ENCODE measurements at places on chromosomes 5 and 9.

DNA sequence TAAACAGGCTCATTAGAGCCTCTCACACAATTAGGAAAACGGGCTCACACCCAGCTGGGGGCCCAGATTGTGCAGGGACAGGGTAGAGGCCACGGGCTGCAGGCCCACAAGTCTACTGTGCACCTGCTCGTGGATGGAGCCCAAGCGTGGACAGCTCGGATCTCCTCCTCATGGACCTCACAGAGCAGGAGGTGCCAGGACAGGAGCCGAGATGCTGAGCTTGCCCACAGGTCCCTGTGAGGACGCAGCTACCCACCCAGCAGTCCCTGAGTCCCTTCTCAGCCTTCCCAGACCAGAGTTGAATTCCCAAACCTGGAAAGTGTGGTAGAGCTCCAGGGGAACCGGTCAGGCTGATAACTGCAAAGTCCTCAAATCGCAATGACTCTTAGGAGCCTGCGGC lies 70.6 kb upstream of the OLFM1 start:
- no peak for DNase-seq

DNA sequence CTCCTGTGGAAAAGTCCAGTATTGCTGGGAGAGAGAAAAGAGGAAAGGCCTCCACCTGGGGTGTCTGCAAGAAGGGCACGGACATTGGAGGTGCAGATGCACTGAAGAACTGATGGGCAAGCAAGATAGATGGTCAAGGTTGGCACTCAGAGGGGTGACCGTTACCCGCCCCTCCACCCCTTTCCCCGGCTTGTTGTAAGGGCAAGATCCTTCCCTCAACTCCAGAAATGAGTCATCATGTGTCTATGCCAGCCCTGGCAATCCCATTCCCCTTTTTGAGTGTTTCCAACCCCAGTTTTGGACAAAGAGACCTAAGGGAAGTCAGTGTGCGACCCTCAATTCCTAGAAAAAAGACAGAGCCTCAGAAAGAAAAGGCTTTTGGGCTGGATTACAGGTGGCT lies 34.9 kb upstream of the ATP6V1G1 start:
- DNase-seq, result no peak

DNA sequence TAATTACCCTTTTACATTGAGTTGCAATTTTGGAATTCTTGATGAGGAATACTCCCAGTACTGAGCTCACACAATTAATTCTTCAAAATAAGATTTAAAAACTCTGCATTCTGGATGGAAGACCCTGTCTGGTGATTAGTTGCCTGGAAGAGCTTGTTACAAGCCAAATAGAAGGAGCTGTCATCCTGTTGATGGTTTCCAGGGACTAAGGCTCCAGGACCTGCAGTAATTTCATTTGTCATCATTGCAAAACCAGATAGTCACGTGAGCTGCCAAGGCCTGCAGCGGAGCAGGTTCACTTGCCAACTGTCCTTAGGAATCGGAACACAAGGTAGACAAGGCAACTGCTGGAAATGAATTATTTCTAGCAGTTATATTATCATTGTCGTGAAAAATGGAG lies 597.7 kb downstream of the CCDC171 start:
- DNase-seq, result no peak

- DNase-seq, result no peak
Measured at GRCh38 chr9:129822898-129823541, 916 bp downstream of the TOR1A start.

DNA sequence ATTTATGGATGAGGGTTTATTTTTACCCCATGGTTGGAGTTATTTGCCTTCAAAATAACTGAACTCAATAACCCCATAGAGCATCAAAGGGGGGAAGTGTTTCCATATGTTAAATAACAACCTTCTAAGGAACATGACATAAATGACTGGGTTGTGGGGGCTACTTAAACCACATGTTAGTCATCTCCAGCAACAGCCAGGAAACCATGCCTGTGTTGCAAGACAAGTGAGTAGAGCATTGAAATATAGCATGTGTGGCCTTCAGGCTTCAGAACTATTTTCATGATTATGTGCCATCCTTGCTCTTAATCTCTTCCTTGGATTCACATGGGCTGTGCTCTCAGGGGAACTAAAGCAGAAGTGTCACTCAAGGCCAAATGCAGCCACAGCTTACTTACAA lies 431.2 kb downstream of the AGTPBP1 start:
- DNase-seq, result no peak

DNA sequence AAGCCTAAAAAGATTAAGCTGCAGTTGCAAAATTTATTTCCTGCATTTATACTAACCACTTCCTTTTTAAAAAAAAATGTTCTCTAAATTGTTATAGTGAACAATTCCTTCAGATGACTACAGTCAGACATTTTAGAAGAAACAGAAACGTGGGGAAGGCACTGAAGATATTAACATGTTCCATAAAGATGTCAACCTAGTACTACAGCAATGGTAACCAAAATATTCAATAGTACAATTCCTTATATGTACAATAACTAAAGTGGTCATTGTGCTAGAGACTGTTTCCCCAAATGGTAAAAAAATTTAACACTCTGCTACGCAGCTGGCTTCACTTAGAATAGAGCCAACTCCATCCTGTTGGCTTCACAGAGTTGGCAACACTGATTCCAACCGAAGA lies 97.7 kb downstream of the FNBP1 start:
- no peak for DNase-seq

GRCh38 chr5:71905834-71906711 lies 187.0 kb downstream of the CARTPT start:
- no peak for DNase-seq

GRCh38 chr5:146066968-146067367 lies 38.4 kb downstream of the PLAC8L1 start:
- no peak for DNase-seq

- no peak for DNase-seq
Measured at GRCh38 chr5:151345808-151346478, 1.4 kb downstream of the SLC36A2 start.

DNA sequence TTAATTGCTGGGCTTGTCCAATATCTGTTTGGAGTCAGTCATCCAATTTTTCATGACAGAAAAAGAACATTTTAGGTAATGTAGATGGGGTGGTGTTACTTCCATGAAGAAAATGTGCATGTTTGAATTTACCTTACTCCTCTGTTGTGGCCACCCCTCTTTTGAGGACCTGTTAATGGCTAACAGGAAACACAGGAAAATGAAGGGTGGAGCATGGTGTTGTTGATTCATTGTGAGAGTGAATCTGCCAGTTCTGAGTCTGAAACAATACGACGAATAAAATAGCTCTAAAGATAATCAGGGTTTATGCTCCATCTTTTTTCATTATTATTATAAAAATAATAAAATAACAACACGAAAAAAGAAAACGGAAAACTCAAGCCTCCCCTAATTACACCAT lies 335.3 kb downstream of the KDM4C start:
- no peak for DNase-seq

DNA sequence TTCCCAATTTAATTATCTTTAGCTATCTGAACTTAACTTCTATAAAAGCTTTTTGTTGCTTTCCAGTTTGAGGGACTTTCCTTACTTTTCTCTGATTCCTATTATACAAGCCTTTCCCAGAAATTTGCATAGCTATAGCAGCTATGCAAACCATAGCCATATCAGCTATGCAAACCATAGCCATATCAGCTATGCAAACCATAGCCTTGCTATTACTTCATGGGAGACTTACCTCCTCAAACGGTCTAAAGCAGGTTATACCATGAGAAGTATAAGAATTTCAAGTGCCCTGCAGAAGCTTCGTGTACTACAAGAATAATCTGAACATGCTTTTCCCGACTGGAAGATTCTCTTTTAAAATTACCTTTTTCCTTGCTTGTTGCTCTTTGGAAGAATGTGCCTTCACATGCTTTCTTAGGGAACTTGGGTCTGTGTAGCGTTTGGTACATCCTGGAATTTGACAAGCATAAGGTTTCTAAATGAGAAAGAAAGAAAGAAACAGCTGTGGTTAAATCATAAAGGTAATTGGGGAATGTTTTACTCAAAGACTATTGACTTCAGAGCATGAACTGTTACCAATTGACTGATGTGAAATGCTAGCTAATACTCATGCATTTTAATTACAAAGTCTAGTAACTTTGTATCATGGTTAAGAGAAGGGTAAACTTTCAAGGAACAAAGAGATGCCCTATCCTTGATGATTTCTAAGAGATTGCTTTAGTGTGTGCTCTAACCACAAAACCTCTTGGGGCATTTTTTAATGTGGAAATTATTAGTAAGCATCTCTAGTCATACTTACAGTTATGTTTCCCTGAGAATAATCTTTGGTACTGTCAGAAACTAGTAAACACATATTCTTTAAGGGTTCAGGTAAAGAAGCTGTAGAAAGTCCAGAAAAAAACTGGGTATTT lies 367.6 kb downstream of the GLIS3 start:
- DNase-seq, result no peak

DNA sequence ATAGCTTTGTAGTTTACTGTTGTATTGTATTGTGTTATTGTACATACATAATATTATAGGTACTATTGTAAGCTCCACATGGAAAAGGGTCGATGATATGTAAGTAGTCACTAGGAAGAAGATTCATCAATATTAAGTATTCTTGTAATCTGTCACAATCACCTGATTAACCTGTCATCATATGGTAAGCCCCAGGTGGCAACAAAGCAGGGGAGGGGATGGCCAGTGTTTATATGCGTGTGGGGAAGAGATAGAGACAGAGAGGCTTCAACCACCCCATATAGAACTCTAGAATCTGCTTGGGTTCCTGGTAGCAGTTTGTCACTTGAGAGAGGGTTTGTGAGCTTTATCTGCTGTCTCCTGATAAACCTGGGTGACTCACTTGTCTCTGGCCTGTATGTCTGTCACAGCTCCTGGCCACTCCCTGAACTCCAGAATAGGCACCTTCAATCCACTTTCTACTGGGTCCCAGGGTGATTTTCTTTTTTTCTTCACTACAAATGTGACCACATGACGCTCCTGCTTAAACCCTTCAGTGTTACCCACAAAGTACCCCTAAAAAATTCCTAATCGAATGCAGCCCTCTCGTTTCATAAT lies 48.9 kb upstream of the CPEB4 start:
- no peak for DNase-seq

GRCh38 chr5:133995341-133995740 lies 9.4 kb downstream of the VDAC1 start:
- DNase-seq, result no peak

- DNase-seq, result no peak
Measured at GRCh38 chr9:37859043-37859442, 44.9 kb downstream of the SLC25A51 start.

DNA sequence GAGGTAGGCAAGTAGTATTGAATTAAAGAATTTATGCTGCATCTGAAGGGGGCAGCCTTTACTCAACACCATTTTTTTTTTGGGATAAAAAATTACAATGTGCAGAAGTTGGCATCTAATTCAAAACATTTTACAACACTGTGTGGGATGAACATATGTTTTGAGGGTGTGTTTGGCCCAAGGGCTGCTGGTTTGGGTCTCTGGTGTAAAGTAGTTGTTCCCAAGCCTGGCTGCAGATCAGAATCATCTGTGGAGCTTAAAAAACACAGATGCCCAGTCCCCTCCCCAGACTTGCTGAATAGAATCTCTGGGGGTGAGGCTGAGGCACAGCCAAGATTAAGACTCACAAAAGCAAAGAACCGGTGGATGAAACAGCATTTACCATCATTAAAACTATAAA lies 33.0 kb upstream of the PDZD2 start:
- DNase-seq, result no peak

GRCh38 chr9:76588316-76588715 lies 129.3 kb downstream of the GCNT1 start:
- DNase-seq, result no peak

DNA sequence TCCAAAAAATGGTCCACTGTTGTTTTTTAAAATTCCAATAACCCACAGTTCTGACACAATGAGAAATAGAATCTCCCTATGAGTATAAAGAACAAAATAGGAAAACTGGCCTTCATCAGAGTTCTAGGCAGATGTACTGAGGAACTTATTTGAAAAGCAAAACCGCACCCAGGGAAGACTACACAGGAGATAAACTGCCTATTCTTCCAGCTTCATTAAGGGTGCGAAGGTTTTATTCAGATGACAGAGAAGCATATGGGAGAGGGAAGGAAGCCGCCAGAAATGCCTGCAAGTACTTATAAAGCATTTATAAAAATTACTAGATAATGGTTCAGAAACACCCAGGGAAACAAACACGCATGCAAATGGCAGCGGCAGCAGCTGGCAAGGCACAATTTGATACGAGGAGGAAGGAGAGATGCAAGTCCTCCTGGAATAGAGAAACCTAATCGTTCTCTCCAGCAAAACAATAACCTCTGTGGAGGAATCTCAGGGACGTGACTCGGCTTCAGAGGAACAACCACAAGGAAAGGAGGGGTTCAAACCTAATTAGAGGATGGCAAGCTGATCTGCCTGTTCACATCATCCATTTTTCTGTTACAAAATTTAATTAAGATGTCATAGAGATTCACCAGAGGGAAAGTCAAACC lies 9.0 kb downstream of the TTLL11 start:
- DNase-seq, result no peak

GRCh38 chr5:128315671-128316070 lies 222.4 kb downstream of the FBN2 start:
- DNase-seq, result no peak

DNA sequence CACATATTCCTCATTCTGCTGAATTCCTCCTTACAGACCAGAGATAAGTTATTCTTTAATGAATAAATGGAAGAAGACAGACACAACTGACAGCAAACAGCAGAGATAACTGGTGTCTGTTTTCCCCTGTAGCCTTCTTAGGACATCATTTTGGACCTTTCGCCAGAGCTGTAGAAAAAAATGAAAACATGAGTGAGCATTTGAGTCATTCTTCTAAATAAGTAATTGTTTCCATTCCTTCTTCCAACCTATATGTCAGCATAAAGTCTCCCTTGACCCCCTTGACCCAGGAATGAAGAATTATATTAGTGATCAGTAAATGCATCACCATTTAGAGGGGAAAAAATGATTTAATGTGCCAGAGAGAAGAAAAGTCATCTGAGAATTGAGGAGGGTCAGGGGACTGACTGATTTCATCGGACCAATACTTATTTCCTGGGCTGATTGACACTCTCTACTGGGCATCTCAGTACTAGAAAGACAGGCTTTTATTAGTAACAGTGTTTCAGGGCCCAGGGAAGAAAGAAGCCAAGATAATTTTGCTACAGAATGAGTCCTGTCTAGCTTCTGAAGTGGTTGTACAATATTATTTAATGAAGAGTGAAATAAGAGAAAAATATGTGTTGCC lies 597.0 kb downstream of the PSAT1 start:
- no peak for DNase-seq

DNA sequence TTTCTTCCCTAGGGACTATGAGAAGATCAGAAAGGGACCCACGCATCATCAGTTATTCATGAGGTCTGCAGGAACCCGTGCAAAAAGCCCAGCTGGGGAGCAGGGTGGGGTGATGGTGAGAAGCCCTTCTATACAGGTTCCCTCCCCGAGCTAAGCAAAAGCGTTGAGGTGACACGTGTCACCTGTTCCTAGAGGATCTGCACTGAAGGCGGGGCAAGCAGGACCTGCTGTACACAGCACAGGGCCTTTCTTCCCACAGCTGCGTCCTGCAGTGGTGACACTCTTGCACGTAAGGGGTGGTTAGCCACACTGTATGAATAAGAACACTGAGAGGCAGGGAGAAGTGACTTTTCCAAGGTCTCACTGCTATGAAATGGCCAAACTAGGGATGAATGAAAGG lies 37.2 kb upstream of the SH3PXD2B start:
- DNase-seq, result no peak

All from stimulated activated CD8-positive, alpha-beta memory T cell treated with anti-CD3 and anti-CD28 coated beads, Interleukin-7, amount 100 ng/mL, for 4 hours (primary cell).